ENCODE measurements at places on chromosomes 12 and 14.
A peak's percentile ranks its signal among the peaks of the same experiment; 100 is the strongest.

DNA sequence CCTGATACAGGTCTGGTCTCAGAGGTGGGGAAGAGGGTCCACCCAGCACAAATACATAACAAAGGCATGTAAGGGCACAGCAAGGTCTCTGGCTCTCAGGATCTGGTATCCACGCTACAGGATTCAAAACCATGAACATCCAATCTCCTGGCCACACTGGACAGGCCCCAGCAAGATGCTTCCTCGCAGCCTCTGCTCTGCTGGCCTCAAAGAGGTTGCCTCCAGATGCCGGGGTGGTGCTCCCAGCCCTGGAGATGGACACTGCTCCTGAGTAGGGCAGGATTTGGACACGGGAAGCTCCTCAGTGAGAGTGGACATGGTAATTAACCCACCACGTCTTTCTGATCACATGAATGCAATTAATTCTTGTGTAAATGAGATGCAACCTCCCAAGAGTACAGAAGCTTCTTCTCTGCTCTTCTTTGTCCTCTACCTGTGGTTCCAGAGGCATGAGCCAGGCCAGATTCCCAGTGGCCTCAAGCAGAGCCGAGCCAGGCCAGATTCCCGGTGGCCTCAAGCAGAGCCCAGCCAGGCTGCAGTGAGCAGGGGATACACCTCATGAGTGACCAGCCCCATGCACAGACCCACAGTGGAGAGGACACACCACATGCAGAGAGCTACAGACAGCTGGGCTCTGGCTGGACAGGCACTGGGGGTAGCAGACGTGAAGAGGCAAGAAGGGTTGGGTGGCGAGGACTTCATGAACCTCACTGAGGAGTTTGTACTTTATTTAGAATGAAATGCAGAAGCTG, 186.4 kb downstream of the PIWIL1 start:
- no peak for DNase-seq

DNA sequence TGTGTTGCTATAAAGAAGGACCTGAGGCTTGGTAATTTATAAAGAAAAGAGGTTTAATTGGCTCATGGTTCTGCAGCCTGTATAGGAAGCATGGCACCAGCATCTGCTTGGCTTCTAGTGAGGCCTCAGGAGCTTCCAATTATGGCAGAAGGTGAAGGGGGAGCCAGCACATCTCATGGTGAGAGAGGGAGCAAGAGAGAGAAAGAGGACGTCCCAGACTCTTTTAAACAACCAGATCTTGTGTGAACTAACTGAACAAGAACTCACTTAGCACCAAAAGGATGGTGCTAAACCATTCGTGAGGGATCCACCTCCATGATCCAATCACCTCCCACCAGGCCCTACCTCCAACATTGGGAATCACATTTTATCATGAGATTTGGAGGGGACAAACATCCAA, 6.1 kb upstream of the SNAPC1 start:
- DNase-seq = no peak

GRCh38 chr14:76958020-76958979, 70.2 kb downstream of the IRF2BPL start:
- DNase-seq = no peak

DNA sequence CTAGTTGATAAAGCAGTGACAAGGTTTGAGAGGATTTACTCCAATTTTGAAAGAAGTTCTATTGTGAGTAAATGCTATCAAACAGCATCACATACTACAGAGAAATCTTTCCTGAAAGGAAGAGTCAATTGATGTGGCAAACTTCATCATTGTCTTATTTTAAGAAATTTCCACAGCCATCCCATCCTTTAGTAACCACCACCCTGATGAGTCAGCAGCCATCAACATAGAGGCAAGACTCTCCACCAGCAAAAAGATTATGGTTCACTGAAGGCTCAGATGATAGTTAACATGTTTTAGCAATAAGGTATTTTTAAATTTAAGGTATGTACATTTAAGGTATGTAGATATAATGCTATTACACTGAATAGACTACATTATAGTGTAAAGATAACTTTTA, 122.1 kb upstream of the ARHGAP5 start:
- DNase-seq = no peak

DNA sequence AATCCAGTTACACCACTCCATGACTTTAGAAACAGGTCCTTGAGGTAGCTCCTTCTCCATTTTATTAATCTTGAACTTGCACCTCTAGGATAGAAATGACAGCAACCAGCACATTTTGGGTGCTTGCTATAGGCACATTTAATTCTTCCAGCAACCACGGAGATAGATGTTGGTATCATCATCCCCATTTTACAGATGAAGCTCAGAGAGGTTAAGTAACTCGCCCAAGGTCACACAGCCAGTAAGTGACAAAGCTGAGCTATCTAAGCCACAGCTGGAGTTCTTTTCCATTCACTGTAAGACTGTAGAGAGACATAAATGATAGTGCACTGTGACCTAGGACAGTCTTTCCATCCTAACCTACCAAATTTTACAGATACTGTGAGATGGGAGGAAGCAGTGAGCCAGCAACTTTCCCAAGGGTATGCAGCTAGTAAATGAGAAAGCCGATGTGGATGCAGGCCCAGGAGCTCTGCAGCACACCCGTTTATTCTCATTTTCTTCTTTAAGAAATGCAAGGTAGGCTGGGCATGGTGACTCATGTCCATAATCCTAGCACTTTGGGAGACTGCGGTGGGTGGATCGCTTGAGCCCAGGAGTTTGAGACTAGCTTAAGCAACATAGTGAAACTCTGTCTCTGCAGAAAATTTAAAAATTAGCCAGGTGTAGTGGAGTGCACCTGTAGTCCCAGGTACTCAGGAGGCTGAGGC, 103.2 kb downstream of the TBX5 start:
- DNase-seq = no peak

DNA sequence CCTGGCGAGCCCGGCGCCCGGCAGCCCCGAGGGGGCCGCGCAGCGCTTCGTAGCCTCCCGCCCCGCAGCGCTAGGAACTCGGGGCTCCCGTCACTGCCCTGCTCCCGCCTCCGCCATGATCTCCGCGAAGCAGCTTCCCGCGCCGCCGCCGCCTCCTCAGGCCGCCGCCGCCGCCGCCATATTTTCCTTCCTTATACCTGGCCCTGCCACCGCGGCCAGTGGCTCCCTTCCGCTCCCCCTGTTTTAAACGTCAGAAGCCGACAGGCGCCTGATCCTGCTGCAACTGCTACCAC, 286 bp downstream of the PPP4R3A start:
- DNase-seq = no peak

DNA sequence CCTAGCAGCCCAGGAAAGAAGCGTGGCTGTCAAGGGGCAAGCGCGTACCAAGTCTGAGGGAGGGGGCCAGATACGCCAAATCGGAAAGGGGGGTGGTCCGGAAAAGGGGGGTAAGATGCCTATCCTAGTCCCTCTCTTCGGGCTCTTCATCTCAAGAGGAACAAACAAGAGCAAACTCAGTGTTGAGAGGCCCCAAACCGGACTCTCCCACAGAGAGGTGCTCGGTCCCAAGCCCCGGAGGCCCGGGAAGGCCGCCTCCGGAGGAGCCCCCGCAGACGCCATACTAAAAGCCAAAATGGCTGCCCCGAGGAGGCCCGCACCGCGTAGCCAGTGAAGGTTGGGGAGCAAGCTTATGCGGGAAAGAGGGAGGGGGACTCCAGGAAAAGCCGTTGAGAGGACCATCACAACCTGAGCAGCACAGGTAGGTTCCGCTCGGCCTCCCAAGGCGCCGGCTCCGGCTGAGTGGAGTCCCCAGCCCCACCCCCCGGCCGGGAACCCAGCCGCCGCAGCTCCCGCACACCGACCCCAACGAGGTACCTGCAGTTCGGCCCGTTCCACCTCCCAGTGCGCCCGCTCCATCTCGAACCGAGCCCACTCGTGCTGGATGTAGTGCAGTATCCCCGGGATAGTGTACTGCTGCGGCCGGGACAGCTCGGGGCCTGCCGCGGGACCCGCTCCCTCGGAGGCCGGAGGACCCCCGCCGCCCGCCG, at the start of gene AP4S1:
Gene AP4S1, plus strand, starts transcription at position 283 of the 710 bp plus-strand sequence. CDS start 40,548 bp downstream, outside the sequence.
- DNase-seq = peak; percentile 9

GRCh38 chr12:21340403-21340802, 5.7 kb upstream of the SLCO1A2 start:
- no peak for DNase-seq

GRCh38 chr12:69733638-69734037, 5.0 kb upstream of the RAB3IP start:
- no peak for DNase-seq

DNA sequence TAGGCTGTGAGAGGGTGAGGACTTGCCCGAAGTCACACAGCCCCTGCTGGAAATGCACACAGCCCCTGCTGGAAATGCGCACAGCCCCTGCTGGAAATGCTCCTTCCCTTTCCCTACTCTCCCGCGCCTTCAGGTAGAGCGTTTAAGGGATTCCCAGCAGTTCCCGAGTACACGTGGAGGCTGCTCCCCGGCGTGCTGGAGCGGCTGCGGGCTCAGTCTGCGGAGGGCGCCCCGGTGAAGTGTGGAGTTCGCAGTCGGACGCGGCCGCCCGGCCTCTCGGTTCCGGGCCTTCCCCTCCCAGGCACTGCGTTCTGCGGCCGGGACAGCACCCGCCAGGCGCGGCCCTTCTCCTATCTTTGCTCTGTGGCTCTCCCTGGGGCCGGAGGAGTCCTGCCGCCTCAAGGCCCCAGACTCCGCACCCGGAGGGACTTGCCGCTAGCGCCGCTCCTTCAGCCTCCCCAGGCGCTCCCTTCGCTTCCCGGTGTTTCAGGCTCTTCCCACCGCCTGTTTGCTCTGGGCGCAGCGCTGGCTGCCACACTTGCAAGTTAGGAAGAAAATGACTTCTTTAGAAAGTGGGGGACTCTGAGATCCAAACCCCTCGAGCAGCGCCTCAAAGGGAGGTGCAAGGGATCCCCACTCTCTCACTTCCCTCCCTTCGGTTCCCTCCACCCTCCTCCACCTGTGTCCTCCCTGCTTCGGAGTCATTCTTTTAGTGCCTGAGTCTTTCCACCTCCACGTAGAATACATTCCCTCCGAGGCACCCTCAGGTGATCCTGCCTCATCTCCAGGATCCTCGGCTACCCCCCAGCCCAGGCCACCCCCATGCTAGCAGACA, 8.3 kb upstream of the TBX5 start:
- DNase-seq = no peak

GRCh38 chr12:121939992-121940766, 21.8 kb downstream of the CFAP251 start:
- DNase-seq = no peak

DNA sequence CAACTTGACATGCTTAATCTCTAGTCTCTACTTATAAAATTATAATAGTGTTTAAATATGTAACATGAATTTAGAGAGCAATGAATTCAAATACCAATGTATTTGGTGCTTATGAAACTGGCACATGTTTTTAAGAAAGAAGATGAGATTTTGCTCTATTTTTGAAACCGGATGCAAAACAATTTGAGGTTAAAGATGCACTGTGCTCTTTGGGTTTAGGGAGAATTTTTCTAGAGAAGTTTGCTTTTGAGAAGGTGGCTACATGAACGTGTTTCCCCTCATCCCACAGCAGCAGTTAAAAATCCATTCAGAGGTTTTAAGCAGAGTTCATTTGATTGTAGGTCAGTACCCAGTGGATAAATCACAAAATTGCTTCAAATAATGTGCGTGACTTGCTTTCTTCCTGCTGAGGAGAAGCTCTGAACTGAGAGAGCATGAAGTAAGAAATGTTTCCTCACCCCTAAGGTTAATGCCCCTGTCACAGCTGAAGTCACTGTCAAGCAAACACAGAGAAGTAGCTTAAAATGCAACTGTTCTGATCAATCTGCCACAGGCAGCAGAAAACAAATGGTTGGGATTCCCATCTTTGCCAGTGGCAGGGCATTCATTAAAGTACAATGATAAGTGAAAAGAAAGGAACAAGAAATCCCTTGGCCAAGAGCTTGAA, 241.9 kb upstream of the SYT1 start:
- no peak for DNase-seq

- no peak for DNase-seq
Measured at GRCh38 chr12:1927051-1927680, 8.7 kb upstream of the CACNA2D4 start.

GRCh38 chr14:76880449-76880848, 54.2 kb downstream of the LRRC74A start:
- DNase-seq = no peak

DNA sequence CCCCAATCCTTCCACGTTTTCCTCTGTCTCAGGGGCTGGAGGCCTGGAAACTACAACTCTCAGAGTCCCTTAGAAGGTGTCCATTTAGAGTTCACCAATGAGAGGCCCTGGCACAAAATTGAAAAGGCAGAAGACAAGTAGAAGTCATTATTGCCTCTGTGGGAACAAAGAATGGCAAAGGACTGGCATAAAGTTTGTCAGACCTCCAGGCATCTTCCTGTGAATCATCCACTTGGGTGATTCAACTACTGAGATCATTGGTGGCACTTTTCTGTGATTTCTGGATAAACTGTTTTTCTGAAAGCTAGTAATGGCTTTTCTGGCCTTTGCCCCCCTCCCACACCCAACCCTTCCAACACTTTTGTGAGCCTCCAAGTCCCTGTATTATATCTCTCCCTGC, 42.6 kb upstream of the C12orf42 start:
- no peak for DNase-seq

DNA sequence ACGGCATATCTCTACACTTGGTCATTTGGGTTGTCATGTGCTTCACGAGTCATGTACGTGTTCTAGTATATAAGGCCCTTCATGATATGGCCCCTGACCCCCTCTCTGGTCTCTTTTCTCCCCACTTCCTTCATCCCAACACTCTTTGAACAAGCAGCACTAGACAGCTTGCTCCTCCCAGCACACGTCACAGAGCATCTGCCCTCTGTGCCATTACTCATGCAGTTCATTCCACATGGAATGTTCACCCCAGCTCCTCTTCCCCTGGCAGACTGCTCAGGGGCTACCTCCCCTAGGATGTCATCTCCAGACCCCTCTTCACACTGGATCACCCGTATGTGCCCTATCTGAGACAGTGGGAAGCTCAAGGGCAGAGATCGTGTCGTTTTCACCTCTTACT, 14.1 kb upstream of the LRP1-AS start:
- no peak for DNase-seq

DNA sequence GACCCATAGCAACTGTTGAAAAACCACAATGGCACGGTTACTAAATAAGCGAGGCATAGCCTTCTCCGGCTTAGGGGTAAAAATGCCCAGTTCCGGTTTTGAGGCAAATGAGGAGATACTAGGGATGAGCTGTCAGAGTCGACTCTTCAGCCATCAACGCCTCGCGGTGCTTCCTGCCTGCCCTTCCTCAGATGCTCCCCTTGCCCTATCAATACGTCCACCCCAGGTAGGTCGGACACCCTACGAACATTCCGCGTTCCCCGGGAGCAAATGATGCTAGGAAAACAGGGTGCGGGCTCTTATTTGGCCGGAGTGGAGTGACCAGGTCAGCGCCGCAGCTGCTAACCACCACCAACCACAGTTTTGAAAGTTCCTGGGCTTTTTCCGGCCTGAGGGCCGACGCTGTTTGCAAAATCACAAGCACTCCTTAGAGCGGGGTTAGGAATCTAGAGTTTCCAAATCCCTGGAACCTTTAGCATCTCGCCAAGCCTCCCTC, 1.2 kb downstream of the SRSF9 start:
- no peak for DNase-seq

All from stimulated activated CD8-positive, alpha-beta memory T cell treated with anti-CD3 and anti-CD28 coated beads, Interleukin-4, amount 100 ng/mL, for 1 hour (primary cell).